Stimulated activated CD4-positive, alpha-beta T cell treated with anti-CD3 and anti-CD28 coated beads, Interleukin-2, amount 100 ng/mL, for 48 hours (primary cell): ENCODE measurements at places on chromosomes 16 and 17.

DNA sequence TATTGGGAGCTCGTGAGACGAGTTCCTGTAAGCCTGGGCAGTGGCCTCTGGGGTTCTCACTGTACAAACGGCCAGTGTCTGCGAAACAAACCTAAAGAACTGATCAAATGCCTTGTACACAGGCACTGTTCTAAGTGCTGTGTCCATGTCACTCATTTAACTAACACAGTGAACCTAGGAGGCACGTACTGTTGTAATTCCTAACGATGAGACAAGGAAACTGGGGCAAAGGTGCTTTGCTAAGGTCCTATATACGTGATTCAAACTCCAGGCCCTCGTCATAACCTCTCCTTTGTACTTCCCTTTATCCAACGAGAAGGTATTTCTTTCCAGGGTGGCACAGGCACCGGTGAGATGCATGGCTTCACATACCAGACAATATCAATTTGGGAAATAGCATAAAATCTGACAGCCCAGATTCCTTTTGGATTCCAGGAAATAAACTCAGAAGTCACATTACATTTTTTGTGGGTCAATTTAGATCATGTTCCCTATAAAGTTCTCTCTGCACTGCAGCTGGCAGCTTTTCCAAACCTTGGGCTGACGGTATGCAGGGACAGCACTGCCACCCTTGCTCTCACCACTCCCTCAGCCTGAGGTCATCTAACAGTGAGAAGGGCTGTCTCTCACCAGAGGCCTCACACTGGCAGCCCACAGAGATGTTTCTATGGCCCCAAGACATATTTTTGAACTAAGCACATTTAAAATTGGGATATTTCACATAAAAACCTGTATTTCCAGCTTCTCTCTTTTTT lies 18.3 kb downstream of the GLYR1 start:
- DNase-seq: no peak

DNA sequence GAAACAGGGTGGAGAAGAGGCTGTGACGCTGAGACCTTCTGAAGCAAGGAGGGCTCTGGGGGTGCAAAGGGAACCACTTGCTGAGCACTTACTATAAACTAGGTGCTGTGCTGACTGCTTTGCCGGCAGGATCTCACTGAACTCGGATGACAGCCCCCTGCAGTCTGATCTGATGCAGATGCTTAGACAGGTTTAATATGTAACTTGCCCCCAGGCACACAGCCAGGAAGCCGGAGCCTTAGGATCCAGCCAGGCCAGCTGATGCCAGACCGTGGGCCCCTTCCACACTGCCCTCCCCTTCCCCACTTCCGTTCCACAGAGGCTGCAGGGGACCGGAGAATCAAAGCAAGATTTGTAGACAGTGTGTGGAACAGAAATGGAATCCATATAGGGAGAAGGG lies 23.1 kb downstream of the SPACA3 start:
- DNase-seq: no peak

- DNase-seq: no peak
These were observed 44.2 kb downstream of the PEMT start for GRCh38 chr17:17547210-17547764.

GRCh38 chr17:82587234-82588086 lies 60.8 kb downstream of the WDR45B start:
- DNase-seq: no peak

DNA sequence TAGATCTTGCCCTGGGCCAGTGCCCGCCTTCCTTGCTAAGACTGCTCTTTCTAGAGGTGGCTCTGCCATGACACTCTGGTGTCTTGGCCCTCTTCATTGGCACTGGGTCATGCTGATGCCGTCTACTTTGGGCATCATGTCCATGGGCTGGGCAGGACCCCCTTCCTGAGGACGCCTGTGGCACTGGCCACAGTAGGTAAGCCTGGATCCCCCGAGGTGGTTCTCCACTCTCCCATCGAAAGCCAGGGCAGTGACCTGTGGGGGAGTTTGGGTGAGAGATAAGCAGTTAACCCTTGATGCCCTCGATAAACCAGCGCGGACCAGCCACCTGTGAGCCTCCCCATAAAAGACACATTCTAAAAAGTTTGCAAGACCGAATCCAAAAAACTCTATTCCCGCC lies 20.0 kb upstream of the ITGB4 start:
- DNase-seq: no peak

GRCh38 chr17:39573447-39574298 lies 34.0 kb downstream of the NEUROD2 start:
- peak; percentile 32 for DNase-seq

- no peak for DNase-seq
These were observed 238.0 kb upstream of the TBX2 start for GRCh38 chr17:61161615-61162134.

DNA sequence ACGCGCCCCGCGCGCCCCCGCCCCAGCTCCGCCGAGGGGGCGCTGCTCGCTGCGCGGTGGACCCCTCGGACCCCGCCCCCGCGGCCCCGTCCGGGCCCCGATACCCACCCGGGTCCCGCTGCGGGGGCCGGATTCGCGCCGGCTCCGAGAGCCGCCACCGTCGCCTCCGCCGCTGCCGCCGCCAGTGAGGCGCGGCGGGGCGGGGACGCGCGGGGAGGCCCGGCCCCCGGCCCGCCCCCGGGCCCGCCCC lies at the start of gene TBC1D16:
Gene TBC1D16 (minus strand): TSS at position 186 of the 250 bp plus-strand sequence. CDS start 22,325 bp downstream, outside the sequence.
- DNase-seq: no peak

DNA sequence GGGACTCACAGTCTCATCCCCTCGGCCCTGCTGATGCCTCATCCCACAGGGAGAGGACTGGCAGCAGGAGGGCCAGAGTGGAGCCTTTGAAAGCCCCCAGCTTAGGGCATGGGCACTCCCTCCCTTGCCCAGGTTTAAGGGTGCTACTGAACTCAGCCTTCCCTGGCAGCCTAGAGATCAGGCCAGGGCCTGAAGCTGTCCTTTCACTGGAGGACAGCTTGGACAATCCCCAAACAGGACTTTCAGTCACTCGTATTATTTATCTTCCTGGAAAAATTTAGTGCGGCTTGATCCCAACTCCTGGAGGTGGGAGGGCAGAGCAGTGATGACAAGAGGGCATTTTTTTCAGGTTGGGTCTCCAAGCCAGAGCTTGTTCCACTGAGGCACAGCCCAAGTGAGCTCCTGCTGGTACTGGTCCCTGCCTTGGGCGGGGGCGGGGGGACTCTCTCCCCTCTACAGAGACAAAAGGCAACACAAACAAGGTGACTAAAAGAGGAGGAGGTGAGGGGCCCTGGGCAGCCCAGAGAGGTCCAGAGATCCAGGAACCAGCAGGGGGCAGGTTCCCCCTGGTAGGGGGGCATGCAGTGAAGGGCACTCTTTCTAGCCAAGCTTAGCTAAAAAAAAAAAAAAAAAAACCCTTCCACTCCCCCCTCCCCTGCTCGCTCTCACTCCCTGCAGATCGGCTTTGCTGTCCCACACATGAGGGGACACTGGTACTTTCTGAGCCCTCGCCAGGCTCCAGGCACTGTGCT lies 1.7 kb downstream of the ZNF385C start:
- no peak for DNase-seq

- no peak for DNase-seq
These were observed 162.8 kb downstream of the FOXL1 start for GRCh38 chr16:86740906-86741799.

- DNase-seq: no peak
These were observed 13.0 kb downstream of the MED24 start for GRCh38 chr17:40041196-40041595.

DNA sequence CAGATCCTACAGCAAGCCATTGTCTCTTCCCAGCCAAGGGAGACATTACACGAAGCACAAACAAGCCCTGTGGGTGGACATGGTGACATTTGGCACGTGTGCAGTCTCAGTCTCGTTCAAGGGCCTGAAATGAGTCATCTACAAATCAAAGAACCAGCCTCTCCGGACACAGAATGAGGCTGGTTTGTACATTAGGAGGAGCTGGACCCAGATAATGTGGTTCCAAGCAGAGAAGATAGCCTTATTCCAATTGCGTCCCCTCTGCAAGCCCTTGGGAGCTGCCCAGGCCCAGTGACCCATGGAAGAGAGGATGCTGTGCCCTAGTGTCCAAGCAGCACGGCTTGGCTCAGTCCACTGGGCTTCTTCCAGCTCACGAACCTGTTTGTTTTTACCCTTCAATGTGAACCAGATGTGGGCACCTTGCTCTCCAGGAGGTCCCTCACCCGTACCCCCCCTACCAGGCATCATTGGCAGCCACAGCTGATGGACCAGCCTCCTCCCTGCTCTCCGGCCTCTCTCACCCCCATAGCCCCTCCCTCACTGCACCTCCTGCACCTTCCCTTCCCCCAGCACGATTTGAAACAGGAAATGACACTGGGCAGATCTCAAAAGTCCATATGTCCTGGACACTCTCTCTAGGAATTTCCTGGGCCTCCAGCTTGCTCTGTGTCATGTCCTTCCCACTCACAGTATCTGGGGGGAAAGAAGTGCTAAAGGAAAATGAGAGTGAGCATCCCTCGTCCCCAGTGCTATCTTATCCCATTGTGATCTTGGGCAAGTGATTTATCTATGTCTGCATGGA lies 26.2 kb downstream of the KPNA2 start:
- no peak for DNase-seq

DNA sequence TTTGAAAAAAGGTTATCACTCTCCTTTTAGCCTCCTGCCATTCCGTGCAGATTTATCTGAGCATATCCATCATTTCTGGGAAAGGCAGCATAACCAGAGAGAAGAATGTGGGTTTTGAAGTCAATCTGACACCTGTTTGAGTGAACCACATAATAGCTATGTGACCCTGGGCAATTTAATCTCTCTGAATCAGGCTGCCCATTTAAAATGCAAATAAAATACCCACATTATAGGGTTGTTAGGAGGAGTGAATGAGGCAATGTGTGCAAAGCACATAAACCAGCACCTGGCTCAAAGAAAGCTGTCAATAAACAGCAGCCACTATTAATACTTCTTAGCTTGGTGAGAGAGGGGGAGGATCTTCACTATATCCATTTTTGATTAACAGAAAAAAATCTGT lies 88.0 kb downstream of the CACNG1 start:
- no peak for DNase-seq

- DNase-seq: no peak
These were observed 211.2 kb downstream of the ABCC12 start for GRCh38 chr16:47944589-47944988.

- no peak for DNase-seq
These were observed 24.5 kb downstream of the TRPV2 start for GRCh38 chr17:16439811-16440351.

DNA sequence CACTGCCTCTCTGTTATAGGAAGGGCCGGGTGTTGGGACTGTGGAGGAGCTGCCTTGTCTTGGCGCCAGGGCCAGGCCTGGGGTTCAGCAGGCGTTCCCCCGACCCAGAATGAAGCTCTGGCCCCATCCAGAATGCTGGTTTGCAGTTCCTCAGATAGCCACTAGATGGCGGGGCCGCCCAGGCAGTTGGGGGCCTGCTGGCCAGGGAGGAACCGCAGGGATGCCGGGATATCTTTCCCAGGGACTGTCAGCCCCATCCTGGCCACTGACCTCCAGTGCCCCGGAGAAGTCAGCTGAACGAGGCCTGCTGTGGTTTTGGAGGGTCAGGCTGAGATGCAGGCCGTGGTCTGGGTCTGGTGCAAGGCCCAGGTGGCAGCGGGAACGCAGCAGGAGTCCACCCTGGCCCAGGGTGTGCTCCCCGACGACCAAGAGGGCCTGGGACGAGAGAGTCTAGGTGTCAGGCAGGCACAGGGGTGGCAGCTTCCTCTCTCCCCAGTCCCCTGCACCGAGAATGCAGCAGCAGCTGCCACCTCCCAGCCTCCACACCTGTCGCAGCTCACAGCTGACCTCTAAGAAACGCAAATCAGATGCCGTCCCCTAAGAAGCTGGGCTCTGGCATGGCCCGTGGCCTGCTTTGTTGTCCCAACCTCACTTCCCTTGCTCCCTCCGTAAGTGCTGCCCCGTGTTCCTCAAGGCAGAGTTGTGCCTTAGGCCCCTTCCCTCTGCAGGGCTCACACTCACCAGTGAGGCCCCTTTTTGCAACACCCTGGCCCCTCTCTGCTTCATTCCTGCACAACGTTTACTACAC lies 51.2 kb downstream of the RMI2 start:
- peak; percentile 78 for DNase-seq

- no peak for DNase-seq
These were observed 38.8 kb downstream of the WSCD1 start for GRCh38 chr17:6108987-6109386.

- DNase-seq: no peak
These were observed 7.8 kb downstream of the TTYH2 start for GRCh38 chr17:74220946-74221818.

GRCh38 chr17:27944546-27945332 lies 51.6 kb upstream of the LYRM9 start:
- no peak for DNase-seq

GRCh38 chr16:79562166-79562823 lies 38.2 kb downstream of the MAF start:
- no peak for DNase-seq

DNA sequence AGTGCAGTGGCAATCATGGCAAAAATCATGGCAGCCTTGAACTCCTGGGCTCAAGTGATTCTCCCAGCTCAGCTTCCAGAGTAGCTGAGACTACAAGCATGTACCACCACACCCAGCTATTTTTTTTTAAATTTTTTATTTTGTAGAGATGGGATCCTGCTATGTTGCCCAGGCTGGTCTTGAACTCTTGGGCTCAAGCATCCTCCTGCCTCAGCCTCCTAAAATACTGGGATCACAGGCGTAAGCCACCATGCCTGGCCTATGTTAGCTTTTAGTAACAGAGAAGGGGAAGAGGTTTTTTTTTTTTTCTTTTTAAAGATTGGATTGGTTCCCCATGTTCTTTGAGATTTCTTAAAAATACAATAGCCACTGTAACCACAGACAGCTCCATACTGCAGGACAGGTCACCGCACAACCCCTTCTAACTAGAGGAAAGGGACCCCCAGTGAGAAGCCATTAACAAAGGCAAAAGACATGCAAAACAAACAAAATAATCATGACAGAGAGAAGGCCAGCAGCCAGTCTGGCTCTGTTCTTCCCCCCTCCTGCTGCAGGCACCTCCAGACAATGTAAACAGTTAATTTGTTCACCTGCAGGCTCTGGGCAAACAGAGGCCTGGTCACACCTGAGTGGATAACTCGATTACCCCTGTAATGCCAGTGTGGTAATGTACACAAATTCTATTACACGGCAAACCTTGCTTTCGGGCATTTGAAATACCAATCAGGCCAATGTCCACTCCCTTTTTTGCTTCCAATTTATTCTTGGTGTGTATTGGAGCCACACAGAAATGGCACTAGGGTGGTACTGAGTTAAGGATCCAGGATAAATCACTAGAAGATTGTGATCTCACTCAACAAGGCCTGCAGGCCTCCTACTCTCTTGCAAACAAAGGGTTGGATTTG lies 52.9 kb downstream of the SNX11 start:
- DNase-seq: no peak

DNA sequence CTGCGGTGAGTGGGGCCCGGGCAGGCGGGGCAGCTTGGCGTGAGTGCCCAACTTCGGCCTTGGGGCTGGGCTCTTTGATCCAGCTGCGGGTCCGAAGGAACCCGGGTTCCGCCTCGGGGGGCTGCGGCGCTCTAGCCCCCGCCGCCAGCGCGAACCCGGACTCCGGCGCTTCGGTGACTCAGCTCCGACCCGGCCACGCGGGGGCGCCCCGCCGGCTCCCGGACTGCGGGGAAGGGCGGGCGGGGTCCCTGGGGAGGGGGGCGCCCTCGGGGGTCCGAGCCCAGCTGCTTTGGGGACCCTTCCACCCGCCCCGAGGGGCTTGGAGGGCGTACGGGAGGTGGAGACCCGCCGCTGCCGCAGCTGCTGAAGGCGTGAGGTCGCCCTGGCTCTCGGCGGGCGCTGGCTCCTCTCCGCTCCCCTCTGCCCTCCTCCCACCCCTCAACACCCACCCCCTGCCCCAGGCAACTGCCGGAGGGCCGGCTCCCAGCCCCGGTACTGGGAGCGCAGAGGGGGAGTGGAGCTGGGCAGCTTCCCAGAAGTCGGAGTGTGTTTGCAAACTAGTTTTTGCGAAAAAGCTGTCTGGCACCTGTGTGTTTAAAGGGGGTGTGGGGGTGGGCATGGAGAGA lies 516 bp downstream of the CPNE2 start:
- DNase-seq: peak; percentile 36
